ENCODE measurements at places on chromosomes 1 and 21.

DNA sequence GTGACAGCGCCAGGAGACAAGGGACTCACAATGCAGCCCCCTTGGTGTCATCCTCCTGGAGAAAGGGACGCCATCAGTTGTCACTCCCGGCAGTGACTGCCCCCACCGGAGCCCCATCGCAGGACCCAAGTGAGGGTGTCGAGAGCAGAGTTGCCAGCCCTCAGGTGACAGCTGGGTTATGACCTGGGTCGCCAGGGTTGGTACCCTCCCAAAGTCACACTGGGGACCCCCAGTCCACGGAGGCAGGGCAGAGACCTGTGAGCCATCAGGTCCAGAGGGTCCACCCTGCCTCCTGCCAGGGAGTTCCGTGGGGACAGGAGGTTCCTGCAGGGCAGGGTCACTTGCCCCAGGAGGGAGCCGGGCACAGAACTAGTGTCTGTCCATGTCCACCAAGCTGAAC lies 78.2 kb upstream of the IFFO2 start:
- H3K36me3 ChIP-seq: no peaks in the 10 kb centered on the region
- no peaks in the 10 kb centered on the region for H3K27me3 ChIP-seq
- no peak overlapping the region for H3K4me3 ChIP-seq
- no peak overlapping the region for H3K27ac ChIP-seq

DNA sequence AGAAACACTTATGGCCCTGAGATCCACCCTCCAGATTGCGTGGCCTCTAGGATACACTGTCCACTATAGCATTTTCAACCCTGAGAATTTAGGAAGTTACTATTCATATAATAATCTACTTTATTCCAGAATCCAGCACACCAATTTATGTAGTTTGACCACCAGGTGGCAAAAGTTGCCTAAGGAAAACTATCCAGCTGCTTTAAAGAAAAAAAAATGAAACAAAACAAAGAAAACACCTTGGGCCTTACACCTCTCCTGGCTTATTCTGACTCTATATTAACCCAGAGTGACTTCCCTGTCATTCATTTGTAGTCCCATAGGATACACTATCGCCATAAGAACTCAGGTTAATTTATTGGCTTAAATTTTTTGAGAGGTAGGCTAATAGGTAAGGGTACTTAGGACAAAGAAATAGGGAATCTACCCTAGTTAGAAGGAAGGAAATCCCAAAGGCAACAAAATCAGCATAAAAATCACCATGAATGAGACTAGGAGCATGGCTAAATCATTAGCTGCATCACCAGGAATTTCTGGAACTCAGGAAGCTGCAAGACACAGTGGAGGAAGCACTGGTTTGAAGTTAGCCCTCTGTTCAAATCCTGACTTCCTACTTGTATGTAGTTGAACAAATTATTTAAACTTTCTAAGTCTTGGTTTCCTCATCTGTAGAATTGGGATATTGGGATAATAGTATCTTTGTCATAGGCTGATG lies 107.5 kb downstream of the SPAG17 start:
- DNase-seq: no peak
- peaks cover 2% of the 10 kb centered on the region for H3K27me3 ChIP-seq
- H3K4me1 ChIP-seq: no peaks in the 10 kb centered on the region

DNA sequence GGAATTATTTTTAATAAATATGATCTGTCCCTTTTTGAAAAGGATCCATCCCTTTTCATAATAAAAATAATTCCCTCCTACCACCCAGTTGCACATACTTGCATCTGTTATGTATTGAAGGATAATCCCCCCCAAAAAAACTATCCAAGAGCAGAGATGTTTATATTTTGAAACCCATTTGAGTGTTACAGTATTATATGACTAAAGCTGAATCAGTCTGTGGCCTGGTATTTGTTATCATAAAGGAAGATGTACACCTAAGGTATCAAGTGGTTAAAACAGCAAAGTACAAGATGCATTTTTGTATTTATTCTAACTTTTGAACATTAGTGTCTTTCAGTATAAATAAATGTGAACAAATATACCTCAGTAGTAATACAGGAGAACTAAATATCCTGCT lies 12.7 kb upstream of the TGFB2 start:
- no peaks in the 10 kb centered on the region for H3K36me3 ChIP-seq
- no peak overlapping the region for H3K27ac ChIP-seq
- DNase-seq: no peak
- no peaks in the 10 kb centered on the region for H3K4me1 ChIP-seq
- no peaks in the 10 kb centered on the region for H3K27me3 ChIP-seq

- H3K27me3 ChIP-seq: no peaks in the 10 kb centered on the region
- H3K4me3 ChIP-seq: peak overlapping the region; percentile 58
- H3K27ac ChIP-seq: peak overlapping the region; percentile 42
- no peak for DNase-seq
Measured at GRCh38 chr21:33643658-33644311, 1.5 kb downstream of the ITSN1 start.

GRCh38 chr21:44758141-44758561 lies 43.5 kb downstream of the UBE2G2 start:
- peak; percentile 38 for DNase-seq
- no peak overlapping the region for H3K4me3 ChIP-seq
- H3K4me1 ChIP-seq: no peaks in the 10 kb centered on the region
- H3K27ac ChIP-seq: no peak overlapping the region

DNA sequence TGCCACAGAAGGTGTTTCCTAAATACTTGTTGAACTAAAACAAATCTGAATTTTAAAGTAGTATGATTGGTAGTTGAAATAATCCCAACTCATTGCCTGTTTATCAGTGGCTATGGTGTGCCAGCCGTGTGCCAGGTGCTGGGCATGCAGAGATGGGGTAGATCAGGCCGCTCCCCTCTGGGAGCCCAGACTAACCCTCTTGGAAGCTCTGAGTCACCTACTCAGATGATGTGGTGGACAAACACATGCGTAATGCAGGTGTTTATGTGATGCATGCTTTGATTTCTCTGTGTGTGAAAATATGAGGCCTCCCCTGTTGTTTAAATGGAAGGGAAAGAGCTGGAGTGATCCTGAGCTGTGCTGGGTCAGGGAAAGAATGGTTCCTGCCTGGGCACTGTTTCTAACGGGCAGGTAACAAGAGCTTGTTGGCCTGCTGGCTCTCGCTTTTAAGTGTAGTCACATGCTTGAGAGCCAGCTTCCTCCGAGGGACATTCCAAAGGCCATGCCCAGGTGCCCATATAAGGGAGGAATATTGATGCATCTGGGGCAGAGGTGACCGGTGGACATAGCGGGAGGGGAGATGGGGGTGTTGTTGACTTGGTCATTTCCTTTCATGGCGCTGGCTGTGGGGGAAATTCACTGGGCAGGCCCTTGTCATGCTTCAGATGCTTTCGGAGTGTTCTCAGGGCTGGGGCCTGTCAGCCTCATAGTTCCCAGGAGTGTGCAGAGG lies 10.2 kb downstream of the MFN2 start:
- no peak overlapping the region for H3K4me3 ChIP-seq
- no peaks in the 10 kb centered on the region for H3K4me1 ChIP-seq
- no peak overlapping the region for H3K27ac ChIP-seq
- H3K27me3 ChIP-seq: no peaks in the 10 kb centered on the region
